ENCODE measurements at places on chromosomes 7 and 10.

DNA sequence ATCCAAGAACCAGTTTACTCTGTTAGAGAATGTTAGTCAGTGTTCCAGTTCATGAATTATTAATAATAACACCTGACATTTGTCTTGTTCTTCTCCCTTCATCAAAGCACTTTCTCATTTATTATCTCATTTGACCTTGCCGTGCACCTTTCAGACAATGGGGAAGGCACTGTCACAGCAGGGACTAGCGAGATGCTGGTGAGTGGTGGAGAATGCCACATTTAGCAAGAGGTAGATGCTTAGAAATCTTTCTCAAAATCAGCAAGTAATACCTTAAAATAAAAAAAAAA lies 34.2 kb upstream of the XRCC2 start:
- DNase-seq, result no peak

DNA sequence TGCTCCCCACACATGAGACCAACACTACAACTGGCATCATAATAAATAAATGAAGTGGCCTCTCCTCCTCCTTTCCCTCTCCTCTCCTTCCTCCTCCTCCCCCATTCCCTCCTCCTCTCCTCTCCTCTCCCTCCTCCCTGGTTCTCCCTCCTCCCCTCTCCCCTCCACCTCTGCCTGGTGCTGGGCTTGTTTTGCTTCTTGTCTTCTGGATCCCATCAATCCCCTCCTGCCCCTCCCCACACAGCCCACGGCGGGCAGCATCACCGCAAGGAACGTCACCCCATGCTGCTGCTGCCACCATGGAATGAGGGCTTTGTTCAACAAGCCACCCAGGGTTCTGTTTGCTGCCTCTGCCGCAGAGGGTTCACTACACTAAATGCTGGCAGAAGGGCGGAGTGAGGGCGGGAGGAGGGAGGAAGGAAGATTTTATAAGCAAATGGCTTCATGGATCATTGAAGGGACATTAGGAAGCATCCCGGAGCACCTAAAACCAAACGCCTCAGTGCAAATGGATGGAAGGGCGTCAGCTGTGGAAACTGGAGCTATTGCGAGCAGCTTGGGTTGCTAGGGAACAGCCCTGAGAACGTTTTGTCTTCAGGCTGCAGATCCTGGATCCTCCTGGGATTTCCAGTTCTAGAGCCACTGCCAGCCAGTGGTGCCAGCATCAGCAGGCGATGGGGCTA lies 379.7 kb upstream of the ZMIZ1 start:
- peak; percentile 89 for DNase-seq

GRCh38 chr7:425794-426188 lies 93.9 kb downstream of the PDGFA start:
- DNase-seq, result no peak

DNA sequence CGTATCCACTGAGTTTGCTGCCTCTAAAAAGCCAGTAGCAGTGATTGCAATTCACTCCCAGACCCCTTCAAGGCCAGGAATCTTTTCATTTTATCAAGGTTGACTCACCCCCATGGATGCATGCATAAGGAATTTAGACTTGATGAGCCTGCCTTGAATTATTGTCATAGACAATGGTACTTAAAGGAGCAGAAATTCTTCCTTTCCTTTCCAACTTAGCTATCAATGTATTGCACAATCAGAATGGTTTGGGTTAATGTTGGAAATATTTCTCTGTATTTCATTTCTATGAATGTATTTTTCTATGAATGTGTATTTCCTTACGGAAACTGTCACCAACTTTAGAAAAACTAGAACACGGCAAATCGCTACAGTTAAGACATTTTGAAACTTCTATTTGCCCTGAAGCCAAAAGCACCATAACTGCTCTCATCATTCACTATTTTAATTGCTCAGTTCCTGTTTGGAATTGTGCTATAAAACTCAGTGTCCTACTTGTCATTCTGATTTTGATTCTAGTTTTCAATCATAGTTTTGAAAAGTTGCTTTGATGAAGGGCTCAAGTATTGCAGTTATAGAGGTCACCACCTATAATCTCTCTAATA lies 355.7 kb upstream of the AKR1E2 start:
- DNase-seq, result no peak

- DNase-seq, result no peak
Observed at GRCh38 chr7:96870934-96871333, 134.4 kb upstream of the DLX6 start.

DNA sequence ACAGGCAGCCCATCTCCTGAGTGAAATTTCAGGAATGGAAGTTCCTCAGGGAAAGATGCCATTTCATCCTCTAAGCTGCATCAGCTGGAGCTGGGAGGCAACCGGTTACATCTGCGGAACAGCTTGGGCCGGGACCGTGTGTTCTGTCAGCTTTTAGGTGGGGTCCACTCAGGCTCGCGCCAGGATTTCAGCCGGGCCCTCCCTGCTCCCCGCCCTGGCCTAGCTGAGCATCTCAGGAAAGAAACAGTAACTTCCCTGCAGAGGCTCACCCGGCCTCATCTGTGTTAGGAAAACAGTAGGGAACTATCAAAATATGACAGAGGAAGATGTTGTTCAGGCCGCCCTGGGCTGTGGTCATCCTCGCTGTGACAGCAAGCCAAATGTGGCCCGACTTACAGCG lies 110.4 kb downstream of the TRIL start:
- DNase-seq, result no peak

DNA sequence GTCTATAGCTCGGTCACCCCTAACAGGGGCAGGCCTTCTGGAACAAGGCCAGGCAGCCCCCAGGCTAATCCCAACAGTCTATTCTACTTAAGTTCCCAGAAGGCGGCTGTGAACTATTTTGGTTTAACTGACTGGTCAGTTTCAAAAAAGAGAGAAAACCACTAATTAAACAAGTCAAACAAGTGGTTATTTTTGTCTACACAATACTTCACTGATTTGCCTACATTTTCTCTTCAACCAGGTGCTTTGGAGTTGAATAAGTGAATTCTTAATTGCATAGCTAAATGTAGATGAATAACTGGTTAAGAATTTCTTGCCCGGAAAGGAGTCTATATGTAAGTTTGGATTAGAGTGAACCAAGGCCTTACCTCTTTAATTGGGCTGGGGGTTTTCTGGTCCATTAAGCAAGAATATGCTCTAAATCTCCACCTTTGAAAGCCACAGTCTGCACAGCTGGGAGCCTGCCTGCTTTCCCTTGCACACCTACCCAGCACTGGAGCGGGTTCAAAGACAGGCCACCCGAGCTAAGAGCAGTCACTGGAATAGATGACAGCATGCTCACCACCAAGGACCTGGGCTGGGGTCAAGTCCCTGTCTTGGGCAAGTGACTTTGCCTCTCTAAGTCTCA lies 70.4 kb downstream of the TBXAS1 start:
- DNase-seq, result no peak

GRCh38 chr7:36192053-36192824 lies 39.2 kb downstream of the EEPD1 start:
- DNase-seq, result no peak

- DNase-seq, result no peak
Observed at GRCh38 chr7:140212100-140212881, 35.5 kb upstream of the KDM7A start.

DNA sequence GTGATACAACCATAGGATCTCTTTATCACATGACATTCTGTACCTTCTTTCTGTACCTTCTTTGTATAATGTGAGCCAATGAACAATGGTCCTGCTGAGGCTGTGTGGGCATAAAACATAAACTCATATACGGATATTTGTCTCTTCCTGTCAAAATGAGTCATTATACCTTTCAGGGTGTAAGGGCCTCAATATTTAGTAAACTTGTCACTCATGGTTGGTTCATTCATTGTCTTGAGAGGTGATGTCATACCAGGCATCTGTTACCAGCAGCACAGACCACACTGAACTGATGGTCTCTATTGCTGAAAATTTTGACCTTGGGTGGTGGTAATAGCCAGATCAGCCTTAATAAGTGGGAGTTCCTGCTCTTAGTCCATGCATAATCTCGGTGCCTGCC lies 287.6 kb upstream of the TPK1 start:
- DNase-seq, result no peak

DNA sequence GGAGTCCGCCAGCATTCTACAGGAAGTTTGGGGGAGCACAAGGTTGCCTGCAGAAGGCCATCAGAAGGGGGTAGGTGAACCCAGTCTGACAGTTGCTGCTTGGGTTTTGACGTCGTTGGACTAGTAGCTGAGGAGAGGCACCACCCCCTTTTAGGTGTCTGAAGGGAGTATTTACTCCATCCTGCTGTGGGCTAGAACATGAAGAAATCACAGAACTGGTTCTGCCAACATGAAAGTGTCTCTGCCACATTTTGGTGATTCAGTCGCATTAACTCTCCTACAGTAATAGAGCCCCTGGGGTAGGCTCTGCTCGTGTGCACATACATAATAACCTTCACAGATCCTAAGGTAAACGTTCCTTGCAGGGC lies 834 bp upstream of the TRIL start:
- no peak for DNase-seq

DNA sequence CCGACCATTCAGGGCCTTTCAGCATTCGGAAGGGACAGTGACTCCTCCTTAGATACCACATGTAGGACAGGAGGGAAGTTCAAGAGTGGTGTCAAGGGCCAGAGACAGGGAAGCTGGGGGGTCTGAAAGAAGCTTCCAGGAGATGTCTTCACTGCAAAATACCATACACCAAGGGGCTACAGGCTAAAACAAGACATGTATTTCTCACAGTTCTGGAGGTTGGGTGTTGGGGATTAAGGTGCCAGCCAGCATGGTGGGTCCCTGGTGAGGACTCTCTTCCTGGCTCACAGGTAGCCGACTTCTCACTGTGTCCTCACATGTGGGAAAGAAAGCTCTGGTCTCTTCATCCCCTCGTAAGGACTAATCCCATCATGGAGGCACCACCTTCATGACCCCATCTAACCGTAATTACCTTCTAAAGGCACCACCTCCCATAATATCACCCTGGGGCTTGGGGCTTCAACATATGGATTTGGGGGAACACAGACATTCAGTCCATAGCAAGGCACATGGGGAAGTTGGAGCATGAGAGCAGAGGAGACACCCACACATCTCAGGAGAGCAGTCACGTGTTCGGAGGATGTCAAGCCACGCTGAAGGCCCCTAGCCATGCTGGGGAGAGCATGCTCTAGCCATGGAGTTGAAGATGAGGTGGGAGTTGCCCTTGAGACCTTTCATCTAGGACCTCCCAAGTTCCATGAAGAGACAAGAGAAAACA lies 73.9 kb upstream of the GDF10 start:
- no peak for DNase-seq

GRCh38 chr7:46080595-46081159 lies 159.6 kb upstream of the IGFBP3 start:
- no peak for DNase-seq

DNA sequence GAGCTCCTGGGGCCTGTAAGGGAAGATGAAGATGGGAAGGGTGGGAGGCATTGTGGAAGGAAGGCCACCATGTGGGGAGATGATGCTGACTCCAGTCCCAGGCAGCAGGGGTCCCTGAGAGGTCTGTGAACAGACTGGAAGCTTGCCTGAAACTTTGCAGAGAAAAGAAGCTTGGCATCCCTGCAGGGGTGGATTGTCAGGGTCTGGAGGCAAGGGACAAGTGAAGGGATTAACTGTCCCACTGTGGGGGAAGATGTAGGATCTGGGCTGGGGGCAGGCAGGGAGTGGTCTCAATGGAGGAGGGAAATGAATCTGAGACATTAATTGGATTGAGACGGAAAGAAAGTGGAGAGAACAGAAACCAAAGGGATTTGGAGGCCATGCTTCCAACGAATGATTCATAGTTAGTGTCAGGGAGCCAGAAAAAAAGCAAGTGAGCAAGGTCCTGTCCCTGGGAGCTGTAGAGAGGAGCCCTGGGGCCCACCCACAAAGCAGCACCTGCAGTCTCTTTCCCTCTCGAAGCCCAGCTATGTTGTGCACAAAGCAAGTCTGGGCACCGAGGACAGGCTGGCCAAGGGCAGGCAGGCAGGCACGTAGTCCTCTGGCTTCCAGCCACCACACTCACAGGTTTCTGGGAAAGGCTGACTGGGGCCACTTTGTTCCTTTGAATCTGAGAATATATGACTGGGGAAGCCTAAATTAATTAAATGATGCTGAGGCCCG lies 4.7 kb upstream of the SLC18A3 start:
- DNase-seq, result peak; percentile 44

- no peak for DNase-seq
Observed at GRCh38 chr10:69168493-69168892, 11.5 kb upstream of the SUPV3L1 start.

DNA sequence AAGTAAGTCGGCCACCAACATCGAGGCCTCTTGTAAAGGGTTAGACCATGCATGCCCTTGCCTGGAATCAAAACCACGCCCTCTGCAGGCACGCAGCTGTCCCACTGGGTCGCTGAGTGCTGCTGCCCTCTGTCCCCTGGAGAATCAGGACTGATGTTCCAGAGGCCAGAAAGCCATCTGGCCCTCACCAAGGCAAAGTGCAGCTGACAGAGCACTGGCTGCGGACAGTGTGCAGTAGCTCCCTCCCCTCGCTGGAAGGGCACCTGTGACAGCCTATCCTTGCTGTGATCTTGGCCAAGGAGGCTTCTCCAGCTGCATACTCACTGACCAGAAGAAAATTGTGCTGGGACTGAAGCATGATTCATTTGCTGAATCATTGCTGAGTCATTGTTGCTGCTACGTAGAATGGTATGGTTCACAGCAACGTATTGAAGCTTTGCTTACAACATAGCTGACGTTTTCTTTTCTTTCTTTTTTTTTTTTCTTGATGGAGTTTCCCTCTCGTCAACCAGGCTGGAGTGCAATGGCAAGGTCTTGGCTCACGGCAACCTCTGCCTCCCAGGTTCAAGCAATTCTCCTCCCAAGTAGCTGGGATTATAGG lies 30.4 kb downstream of the DDC start:
- no peak for DNase-seq

DNA sequence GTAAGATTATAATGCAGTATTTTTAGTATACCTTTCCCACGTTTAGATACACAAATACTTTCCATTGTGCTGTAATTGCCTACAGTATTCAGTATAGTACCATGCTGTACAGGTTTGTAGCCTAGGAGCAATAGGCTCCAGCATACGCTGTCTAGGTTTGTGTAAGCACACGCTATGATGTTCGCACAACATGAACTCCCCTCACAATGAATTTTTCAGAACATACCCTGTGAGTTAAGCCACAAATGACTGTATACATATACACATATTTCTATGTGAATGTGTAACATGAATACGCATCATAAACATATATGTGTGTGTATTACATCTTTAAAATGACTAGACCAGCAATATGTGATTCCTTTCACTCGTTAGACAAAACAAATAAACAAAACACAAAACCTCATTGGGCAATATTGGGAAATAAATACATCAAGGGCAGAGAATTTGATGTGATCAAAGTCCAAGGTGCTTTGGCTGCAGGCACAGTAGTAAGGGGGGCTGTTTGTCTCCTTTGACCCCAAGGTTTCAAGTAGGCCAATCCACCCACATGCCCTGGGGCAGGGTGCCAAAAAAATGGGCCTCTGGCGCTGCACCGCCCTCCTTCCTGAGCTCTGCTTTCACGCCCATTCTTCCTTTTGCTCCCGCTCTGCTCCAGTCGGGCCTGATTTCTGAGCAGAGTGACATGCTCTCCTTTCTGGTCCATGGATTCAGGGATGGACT lies 33.9 kb downstream of the CHN2 start:
- DNase-seq, result no peak
